T-cell (primary cell): ENCODE measurements at places on chromosomes 3 and 15.
A peak's percentile ranks its signal among the peaks of the same experiment; 100 is the strongest.

- DNase-seq = peak; percentile 73
Observed at GRCh38 chr15:44712346-44713005, 1.2 kb downstream of the B2M start.

- no peak for DNase-seq
Observed at GRCh38 chr3:28036599-28037575, 204.5 kb upstream of the CMC1 start.

DNA sequence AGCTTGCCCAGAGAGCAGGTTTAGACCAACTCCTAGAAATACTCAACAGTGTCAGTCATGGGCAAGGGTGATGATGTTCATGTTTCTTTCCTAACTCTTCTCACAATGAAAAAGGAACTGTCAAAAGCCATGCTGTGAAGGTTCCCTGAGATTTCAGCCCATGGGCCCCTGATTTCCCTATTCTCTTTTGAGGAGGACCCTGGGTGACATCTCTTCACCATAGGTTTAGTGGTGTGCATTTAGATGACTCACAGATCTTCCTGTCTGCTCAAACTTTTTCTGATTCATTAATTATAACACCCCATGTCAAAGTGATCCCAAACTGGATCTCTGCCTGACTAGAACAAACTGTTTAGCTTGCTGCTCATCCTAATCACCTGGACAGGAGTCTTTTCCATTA, 108.0 kb downstream of the BBX start:
- no peak for DNase-seq

GRCh38 chr3:130895690-130896488, 2.0 kb downstream of the ATP2C1 start:
- DNase-seq = no peak

DNA sequence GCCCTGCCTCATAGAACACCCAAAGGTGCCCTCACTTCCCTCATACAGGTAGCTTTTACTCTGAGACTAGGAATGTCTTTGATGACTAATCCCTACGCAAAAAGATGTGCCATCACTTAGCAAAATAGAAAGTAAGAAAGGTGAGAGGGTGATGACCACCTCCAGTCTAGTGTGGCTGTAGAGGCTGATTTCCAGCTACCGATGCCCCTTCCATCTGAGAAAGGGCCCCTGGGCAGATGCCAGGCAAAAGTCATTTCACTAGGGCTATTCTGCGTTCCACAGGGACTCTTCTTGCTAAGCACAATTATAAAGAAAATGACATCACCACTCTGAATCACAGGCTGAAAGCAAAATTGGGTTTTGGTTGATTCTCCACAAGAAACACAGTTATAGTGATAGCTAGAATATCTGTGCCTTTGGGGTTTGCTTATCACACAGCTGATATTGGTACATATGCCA, 77.4 kb downstream of the RBPMS2 start:
- DNase-seq = no peak

DNA sequence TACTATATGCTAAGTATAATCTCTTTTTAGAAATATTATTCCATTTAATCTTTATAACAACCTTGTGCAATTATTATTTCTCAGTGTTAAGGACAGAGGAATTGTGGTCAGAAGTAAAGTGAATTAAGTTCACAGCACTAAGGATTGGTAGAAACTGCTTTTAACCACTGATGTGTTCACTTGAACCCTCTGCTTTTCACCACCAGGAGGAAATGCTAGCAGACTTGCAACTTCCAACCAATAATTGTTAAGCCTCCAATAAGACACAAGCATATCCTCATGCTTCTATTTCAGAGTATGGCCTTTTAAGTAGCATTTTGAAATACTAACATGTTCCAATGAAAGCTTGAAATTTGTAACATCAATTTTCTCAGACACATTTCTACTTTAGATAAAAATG, 527.4 kb downstream of the SI start:
- no peak for DNase-seq

DNA sequence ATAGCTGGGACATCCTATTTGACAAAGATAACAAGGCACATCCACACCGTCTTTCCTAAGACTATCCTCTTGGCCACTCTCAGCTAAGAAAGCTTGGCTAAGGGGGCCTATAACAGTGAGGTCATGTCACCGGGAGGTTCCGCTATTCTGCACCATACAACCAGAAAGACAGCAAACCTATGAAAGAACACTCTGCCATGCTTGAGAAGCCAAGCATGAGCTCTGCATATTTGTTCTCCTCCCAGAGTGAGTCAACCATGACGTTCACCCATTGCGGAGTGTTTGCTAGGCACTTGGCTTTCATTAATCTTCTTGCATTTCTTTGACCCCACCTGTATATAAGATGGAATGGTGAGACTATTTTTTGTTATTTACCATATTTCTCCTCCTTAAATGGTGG, 141.2 kb downstream of the GMNC start:
- DNase-seq = no peak

DNA sequence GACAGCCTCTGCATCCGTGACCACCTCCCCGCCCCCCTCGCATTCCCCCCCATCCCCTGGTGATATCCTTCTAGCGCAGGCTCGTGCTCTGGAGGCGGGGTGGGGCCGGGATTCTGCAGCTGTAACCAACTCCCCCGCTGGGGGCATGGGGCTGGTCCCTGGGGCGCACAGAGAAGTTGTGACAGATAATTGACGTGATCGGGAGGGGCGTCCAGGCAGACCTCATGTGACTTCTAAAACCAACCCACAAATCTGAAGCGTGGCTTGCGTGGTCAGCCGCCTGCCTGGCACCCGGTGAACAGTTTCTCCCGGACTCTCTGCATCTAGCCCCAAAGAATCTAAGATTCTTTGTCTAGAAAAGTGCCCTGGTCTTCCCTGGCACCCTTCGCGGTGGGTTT, 100.6 kb upstream of the IGF1R start:
- DNase-seq = no peak

- DNase-seq = no peak
Observed at GRCh38 chr3:121962443-121962842, 59.6 kb downstream of the ILDR1 start.

- no peak for DNase-seq
Observed at GRCh38 chr3:188434594-188434993, 280.6 kb downstream of the LPP start.
